ENCODE measurements at places on chromosomes 7 and 10.
A peak's percentile ranks its signal among the peaks of the same experiment; 100 is the strongest.

- DNase-seq: no peak
Measured at GRCh38 chr10:8056871-8057331, 2.4 kb downstream of the GATA3 start.

DNA sequence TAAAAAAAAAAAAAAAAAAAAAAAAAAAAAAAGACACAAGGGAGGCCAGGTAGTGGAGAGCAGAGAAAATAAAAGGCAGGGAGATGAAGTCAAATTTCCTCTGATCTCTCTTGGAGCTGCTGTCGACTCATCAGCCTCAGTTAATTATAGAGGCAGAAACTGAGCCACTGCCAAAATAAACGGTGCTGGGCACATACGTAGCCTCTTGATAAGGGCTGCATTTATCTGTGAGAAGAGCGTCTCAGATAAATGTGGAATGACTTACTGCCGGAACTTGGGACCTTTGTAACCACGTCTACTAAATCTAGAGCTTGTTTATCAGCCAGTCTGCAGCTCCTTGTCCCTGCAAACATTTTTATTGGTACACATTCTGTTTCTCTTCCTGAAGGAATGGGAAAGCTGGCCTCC, 162.3 kb downstream of the BAMBI start:
- DNase-seq: no peak

DNA sequence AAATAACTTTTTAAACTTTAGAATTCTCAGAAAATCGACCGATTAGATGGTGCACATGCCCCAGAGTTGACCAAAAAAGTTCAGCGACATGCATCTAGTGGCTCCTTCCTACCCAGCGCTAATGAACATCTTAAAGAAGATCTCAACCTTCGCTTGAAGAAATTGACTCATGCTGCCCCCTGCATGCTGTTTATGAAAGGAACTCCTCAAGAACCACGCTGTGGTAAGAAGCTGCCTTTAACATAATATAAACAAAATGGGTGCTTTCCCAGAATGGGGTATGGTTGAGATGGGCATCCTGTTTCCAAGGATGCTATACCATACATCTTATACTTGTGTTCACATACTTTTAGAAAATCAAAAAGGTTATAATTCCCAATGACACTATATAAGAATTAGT, 24.6 kb downstream of the GLRX3 start:
- no peak for DNase-seq

GRCh38 chr7:4791738-4792536, 16.5 kb downstream of the AP5Z1 start:
- no peak for DNase-seq

- no peak for DNase-seq
Measured at GRCh38 chr7:5773661-5774086, 7.8 kb downstream of the RNF216 start.

DNA sequence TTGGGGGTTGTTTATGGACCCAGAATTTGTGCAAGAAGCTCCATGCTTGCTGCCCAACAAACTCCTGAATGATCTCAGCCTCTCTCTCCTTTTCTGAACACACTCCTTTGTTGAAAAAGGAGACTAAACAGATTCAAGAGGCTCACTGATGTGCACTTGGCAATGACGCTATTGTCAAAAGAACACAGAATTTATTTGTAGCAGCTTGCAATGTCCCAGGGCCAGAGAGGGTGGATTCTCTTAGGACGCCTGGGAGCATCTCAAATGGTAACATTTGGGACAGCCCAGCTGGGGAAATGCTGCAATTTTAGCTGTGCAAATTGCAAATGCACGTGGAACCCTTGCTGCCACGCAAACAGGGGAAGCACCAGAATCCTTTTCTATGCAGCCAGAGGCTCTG, 79.9 kb downstream of the GPR26 start:
- DNase-seq: no peak

- DNase-seq: no peak
Measured at GRCh38 chr7:36819639-36820038, 95.3 kb upstream of the AOAH start.

- peak; percentile 10 for DNase-seq
Measured at GRCh38 chr10:24360282-24361127, 151.6 kb downstream of the KIAA1217 start.

GRCh38 chr10:102656791-102657371, 12.6 kb downstream of the TRIM8 start:
- DNase-seq: no peak
